ENCODE measurements at places on chromosomes 2 and 18.

DNA sequence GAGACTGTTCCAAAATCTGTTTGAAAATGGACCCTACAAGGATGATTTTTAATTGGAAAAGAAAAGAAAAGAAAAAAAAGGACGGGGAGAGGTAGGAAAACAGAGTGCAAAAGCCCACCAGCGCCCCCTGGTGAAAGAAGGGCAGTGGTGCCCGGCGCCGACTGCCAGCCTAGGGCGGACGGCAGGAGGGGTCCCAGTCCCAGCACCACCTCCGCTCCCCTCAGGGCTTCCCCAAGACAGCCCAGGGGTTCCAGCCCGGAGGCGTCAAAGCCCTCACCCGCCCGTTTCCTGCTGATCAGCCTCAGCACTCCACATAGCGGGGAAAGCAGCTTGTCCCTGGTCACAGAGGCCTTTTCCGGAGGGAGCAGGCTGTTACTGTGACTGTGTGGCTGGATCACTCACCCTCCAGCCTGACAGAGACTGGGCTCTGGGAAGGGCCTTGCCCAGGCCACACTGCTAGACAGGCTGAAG, 213.9 kb downstream of the TFCP2L1 start:
- no peak for DNase-seq

DNA sequence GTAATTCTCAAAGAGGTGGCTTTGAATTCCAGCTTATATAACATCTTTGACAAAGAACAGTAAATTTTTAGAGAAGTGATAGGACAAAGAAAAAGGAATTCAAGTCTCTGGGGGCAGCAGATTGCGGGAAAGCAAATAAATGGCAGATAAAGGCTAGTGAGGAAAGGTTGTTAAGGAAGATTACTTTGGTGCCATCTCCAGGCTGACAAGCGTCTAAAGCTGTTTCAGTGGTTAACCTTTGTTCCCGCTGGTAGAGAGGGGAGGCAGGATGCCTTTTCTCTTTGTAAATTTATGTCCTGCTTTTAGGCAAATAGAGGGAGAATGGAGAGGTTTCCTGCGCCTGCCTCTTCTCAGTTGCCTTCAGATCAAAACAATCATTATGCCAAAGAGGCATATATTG, 431.2 kb upstream of the CHST9 start:
- DNase-seq, result no peak

- DNase-seq, result no peak
Measured at GRCh38 chr2:3754795-3755194, 51.4 kb downstream of the DCDC2C start.

GRCh38 chr2:174663550-174663949, 65.9 kb upstream of the WIPF1 start:
- no peak for DNase-seq

- DNase-seq, result no peak
Measured at GRCh38 chr2:241314226-241315092, 1.0 kb downstream of the HDLBP start.

GRCh38 chr18:69408522-69408921, 7.8 kb downstream of the DOK6 start:
- no peak for DNase-seq

GRCh38 chr2:96533292-96534073, 3.1 kb upstream of the ARID5A start:
- no peak for DNase-seq

- DNase-seq, result no peak
Measured at GRCh38 chr2:210442457-210442856, 34.1 kb downstream of the LANCL1 start.

- DNase-seq, result no peak
Measured at GRCh38 chr2:124301915-124302314, 276.8 kb downstream of the CNTNAP5 start.

DNA sequence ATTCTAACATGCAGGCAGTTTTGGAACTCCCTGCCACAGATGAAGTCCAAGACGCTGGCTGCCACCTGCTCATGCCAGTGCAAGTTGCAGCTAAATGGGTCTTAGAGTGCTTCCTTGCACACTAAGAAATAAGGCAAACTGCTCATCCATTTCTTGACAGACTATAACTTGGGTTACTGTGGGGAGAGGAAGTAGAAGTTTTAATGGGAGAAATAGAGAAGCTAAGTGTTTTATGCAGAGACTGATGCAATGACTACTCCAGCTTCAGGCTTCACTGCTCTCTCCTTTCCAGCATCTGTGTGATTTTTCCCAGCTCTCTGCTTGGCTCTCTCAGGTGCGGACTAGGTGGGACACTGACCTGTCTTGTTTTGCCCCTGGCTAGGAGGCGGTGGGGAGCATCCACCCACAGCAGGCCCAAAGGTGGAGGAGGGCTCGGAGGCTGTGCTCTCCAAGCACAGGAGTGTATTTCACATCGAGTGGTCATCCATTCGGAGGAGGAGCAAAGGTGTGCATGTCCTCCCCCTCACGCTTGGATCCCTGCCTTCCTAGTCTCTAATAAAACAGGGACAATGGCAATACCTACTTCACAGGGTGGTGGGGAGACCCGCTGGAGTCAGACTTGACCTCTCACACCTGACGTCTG, 48.2 kb downstream of the SLC14A2 start:
- DNase-seq, result no peak

- DNase-seq, result no peak
Measured at GRCh38 chr2:187477051-187477450, 29.0 kb upstream of the CALCRL start.

Measured in activated CD4-positive, alpha-beta T cell treated with anti-CD3 and anti-CD28 coated beads for 1 hour (primary cell).